Testis (tissue), 5 donors: ENCODE measurements at places on chromosomes 1 and 21. TPM values are rescaled to one million over a fixed set of nuclear protein-coding genes. Genes with fewer than 3 reads are reported as not detected.

DNA sequence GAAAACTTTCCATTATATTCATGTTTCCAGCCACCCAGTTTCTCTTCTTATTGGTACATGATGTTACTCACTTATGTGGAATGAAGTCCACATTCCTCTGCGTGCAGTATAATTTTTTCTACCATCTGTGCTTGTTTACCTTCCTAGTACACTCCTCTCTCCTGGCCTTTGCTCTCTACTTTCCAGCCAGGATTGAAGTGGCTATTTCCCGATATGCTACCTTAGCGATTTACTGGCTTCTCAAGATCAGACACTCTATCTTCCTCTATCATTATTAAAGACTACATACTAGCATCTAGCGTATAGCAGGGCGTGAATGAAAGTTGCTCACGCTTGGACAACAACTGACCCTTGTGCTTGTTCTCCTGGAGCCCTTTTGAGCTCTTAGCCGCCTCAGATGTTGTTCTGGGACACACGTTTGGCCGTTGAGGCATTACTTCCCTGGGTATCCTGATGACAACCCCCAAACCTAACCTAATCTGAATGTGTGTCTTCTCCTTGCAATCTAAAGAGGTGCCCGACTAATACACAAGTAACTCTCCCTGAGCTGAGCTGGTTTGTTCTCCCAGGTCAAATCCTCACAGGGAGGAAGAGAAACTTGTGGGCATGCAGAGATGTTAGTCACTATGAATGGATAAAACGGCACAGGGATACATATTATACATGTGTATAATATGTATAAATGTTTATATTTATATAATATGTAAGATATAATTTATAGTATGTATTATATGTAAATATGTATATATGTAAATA lies 13.4 kb upstream of the MTARC2 start:
- DNase-seq, result no peak

The APOBEC4 gene
- 4.9 TPM for total RNA-seq

- no peak for DNase-seq
Measured at GRCh38 chr1:198416296-198416695, 124.2 kb downstream of the ATP6V1G3 start.

DNA sequence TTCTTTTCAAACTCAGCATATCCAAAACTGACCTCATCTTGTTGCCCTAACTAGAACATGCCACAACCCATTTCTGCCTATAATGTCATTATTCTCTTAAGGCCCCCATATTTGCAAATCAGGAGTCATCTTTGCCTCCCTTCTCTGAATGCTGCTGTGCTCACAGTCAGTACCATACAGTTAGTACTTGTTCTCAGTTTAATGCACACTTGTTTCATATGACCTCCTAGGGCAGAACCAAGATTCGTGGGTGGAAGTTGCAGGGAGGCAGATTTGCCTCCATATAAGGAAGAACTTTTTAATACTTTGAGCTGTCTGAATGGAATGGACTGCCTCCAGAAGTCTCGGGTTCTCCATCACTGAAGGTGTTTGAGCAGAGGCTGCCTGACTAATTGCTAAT lies 9.2 kb downstream of the CAP1 start:
- no peak for DNase-seq

DNA sequence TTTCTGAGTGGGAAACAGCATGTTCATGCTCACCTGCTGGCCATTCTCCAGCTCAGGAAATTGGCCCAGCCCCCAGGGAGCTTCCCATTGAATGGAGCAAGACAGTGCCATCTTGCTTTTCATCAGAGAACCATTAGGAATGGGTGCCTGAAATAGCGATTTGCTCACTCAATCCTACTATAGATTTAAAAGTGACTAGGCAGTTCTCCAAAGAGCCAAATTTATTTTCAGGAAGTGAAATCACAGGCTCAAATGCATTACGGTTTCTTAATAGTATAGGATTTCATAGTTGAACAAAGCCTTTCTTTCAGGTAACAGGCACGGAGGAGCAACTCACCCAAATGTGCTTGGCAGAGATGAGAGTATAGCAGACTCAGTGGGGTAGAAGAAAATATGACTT lies 272.1 kb downstream of the GRIK1 start:
- DNase-seq, result no peak

DNA sequence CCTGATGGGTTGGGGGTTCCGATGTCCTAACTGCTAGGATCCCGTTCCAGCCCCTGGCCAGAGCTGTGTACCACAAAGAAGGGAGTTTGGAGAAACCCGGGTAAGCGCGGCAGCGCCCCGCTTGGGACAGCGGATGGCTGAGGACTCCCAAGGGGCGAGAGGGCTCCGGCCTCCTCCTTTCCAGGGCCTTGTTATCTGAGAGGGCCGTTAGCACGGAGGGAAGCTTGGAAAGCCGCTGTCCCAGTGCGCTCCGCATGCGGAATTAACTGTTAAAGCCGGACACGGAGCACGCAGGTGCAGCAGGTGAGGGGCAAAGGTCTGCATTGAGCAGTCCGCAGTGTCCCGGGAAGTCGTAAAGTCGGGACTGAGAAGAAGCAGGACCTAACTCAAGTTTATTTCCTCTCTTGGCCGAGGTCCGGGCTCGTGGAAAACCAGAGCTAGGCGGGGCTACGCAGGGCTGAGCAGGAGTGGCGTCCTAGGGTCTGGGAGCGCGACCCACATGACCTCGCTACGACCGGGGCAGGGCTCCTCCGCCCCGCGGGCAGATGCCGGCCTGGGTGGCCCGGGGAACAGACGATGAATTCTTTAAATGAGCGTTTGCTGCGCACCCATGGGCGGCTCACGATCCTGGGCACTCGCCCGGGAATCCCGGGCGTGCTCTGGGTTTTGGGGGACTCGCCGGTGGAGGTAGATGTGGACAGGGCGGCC lies 4.5 kb downstream of the LHX4 start:
- no peak for DNase-seq

DNA sequence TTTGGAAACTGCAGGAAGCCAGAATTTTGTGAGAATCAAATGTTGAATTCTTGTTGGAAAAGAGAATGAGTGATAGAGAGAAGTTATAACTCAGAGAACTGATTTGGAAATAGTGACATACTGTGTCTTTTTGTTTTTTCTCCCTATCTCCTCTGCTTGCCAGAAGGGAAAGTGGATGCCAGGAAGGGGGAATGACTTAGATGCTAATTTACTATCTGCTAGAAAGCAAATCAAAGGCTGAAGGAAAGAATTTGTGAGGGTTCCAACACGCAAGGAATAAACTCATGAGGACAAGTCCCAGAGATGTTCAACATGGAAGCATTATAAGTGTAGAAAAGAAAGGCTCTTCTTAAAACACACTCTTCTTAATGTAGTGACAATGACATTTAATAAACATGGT lies 20.5 kb upstream of the LRRC39 start:
- no peak for DNase-seq

DNA sequence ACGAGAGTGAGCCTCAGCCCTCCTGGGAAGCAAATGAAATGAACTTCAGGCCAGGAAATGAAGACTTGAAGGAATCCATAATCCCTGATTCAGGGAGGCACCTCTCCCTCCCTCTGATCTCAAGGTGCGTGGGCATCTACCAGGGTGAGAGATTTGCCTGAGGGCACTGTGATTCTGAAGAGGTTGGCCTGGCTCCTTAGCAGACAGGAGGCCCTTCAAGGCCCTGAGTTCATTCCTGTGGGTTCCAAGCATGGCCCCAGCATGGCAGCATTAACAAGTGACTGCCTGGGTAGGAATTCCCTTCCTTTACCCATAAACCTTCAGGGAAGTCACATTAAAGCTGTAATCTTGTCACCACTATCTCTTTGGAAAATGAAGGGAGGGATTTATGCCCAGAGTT lies 29.8 kb upstream of the IFNGR2 start:
- no peak for DNase-seq

DNA sequence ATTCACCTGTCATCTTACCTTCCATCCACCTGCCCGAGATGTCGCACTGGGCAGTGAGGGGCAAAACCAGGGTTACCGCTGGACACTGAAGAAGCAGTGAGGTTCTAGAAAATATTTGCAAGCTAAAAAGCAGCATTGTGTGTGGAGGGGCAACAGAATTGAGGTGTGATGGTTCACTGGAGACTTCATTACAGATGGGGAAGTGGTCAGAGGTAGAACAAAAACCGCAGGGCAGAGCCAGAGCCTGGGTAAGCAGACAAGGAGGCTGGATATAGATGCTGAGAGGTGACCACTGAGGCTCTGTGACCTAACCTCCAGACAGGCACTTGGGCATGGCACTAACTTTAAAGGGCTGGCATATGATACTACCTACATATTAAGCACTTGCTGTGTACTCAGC lies 363.9 kb upstream of the PROX1 start:
- no peak for DNase-seq

GRCh38 chr1:212366901-212367300 lies 47.8 kb downstream of the PACC1 start:
- no peak for DNase-seq

- no peak for DNase-seq
Measured at GRCh38 chr1:24463776-24464735, 38.6 kb upstream of the RCAN3 start.

GRCh38 chr1:87829360-87829759 lies 500.7 kb downstream of the LMO4 start:
- DNase-seq, result no peak

GRCh38 chr1:153058154-153058553 lies 842 bp upstream of the SPRR2A start:
- DNase-seq, result no peak

GRCh38 chr1:200180821-200181220 lies 153.3 kb downstream of the NR5A2 start:
- no peak for DNase-seq

The CELA3A gene
- total RNA-seq, result not detected

DNA sequence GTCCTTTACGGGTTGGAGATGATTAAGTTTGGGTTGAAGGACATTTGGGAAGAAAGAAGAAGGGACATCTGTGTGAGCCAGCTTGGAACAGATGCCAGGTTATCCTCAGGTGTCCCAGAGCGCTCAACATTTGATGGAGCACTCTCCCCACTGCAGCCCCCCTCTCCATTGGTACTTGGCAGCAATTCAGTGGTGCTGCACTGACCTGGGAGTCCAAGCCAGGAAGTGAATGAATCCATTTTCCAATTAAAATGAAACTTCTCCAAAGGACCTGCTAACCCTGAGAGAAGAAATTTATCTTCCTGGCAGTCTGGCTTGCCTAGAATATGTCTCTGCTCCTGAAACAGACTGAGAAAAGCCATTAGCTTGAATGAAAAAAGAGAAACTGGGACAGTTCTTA lies 67.1 kb downstream of the FGGY start:
- DNase-seq, result no peak

- peak; percentile 72 for DNase-seq
Measured at GRCh38 chr1:184191181-184191621, 139.7 kb downstream of the TSEN15 start.

DNA sequence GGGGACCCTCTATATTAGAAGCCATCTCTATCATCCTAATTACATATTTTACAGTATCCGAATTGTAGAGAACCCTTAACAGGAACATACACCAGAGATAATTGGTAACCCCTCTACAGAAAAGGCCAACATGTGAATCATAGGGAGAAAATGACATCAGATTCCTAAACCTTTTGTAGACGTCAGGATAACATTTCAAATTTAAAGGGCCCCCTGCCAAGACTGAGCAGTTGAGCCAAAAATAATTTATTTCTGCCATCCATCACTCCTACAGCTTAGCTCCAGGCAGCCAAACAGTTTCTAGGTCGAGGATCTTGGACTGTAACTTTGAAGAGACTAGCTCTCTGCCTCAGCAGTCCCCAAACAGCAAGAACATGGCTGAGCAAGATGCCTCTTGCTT lies 21.2 kb downstream of the ZNF697 start:
- no peak for DNase-seq

DNA sequence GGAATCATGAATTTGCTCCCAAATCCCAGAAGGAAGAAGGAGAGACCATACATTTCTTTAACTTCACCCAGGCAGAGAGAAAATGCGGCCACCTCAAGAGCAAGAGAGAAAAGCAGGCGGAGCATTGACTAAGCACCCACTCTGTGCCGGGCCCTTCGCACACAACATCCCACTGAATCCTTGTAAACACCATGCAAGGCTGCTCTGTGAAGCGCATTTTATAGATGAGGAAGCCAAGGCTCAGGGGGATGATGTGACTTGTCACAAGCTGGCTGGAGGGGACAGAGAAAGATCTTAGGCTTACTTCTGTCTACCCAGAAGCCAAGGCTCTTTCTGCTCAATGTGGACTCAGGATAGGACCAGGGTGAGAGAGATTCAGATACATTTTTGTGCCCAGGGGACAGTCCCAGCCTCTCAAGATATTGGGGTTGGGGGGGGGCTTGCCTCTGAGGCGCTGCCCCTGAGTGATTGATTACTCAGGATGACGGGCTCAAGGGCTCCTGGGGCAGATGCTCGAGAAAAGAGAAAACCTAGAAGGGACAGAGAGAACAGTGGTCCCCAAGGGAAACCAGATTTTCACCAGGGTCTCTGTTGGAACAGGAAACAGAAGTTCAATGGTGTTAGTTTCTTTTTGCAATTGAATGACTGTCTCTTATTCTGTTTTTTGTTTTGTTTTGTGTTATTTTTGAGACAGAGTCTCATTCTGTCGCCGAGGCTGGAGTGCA lies 19.5 kb downstream of the PADI2 start:
- DNase-seq, result no peak

The HLX gene
- total RNA-seq, result 3.5 TPM

DNA sequence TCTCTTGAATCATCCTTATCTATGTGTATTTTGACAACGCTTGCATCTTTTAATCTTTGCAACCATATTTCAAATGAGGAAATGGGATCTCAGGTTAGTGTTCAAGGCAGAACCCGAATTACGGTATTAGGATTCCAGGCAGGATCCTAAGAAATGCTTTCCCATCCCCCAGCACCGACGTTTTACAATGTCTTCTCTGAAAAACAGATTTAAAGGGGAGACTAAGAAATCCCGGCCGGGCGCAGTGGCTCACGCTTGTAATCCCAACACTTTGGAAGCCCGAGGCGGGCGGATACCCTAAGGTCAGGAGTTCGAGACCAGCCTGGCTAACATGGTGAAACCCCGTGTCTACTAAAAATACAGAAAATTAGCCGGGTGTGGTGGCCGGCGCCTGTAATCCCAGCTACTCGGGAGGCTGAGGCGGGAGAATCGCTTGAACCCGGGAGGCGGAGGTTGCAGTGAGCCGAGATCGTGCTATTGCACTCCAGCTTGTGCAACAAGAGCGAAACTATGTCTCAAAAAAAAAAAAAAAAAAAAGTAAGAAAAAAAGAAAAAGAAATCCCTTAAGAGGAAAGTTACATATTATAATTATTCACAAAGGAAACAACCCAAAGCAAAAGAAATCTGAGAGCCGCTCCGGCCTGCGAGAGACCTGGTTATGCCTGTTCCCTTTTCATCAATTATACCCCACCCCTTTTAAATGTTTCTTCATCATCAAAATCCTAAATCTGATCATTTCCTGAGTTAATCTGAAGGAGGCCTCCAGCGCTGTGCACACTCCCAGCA lies 801 bp upstream of the GORAB start:
- peak; percentile 43 for DNase-seq

- DNase-seq, result no peak
Measured at GRCh38 chr1:221725735-221726672, 15.9 kb downstream of the DUSP10 start.

- DNase-seq, result peak; percentile 2
Measured at GRCh38 chr1:29502911-29503840, 266.9 kb downstream of the PTPRU start.

- no peak for DNase-seq
Measured at GRCh38 chr1:151916726-151917370, 7.5 kb upstream of the THEM4 start.

The LYPLA2 gene
- 47.8 TPM for total RNA-seq

GRCh38 chr1:38670544-38671122 lies 188.9 kb downstream of the RRAGC start:
- DNase-seq, result no peak

The GLUL gene
- total RNA-seq, result 1,224 TPM

The TDRD5 gene
- 30.5 TPM for total RNA-seq
